ENCODE measurements at places on chromosomes 2 and 18.

DNA sequence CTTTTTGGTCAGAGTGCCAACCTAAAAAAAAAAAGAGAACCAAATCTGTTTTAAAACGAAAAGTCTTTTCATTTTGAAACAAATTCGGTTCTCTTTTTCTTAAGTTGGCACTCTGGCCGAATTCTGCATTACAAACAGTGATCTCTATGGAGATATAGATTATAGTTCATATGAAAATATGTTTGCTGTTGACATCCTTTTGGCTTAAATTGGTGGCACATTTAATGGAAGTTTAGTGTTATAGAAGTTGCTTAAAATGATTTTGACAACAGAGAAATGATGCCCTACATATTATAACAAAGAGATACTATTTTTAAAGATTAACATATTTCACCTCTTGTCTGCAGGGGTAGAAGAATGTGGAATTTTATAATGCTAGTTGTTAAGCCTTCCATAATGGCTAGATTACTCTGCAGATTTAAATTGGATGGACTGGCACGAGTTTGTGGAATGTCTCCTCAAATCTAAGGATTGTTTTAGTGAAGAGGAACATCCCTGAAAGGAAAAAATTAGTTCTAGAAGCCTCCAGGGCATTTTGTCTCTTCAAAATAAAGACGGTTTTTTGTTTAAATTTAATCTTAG, 222.9 kb upstream of the CDH2 start:
- no peak for DNase-seq

DNA sequence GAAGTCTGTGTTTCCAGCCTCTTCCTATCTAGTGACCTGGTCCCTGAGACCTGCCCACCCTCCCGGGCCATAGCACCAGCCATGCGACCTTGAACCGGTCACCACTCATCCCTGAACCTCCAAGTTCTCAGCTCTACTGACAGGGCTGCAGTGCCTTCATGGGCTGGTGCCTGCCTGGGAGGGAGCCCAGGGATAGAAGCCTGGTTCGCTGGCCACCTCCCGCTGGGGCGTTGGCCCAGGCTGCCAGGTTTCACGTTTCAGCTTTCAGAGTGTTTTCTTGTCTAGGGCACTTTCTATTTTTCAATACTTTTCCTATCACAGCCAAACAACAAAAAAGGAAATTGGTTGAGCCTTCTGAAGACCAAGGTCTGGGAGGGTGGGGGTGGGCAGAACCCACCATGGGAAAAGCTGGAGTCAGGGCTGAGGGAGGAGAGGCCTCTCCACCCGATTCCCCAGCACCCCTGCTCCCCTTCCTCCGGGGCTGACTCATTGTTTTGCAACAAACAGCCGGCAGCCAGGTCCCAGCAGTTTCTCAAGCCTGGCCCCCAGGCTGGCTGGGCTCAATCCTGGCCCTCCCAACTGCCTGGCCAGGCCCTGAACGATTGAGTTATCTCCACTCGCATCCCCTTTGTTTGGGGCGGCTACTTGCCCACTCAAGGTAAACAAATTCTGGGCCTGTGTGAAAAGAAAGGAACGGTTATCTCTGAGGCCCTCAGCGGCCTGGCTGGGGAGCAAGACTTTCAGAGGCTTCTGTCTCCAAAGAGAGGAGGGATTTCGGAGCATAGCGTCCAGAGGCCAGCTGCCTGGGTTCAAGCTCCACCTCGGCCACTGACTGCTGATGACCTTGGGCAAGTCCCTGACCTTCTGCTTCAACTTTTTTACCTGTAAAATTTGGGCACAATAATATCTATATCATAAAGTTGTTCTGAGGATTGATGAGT, 47.5 kb downstream of the ZFP36L2 start:
- no peak for DNase-seq

DNA sequence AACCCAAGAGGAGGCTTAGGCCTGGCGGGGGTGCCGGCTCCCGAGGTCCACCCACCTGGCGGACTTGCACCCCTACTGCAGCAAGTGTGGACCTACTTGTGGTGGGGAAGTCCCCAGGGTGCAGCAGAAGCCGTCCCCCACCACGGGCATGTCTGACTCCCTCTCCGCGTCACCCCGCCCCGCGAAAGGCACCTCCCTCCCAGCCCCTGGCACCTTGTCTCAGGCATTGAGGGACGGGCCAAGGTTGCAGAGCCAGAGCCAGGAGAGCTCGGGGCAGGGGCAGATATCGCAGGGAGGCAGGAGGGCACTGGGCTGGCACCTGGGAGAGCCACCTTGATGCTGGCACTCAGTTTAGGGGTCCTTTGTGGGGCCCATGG, 19.0 kb downstream of the CROCC2 start:
- no peak for DNase-seq

- DNase-seq, result no peak
These were observed 495.0 kb downstream of the DPP10 start for GRCh38 chr2:114937366-114937930.

DNA sequence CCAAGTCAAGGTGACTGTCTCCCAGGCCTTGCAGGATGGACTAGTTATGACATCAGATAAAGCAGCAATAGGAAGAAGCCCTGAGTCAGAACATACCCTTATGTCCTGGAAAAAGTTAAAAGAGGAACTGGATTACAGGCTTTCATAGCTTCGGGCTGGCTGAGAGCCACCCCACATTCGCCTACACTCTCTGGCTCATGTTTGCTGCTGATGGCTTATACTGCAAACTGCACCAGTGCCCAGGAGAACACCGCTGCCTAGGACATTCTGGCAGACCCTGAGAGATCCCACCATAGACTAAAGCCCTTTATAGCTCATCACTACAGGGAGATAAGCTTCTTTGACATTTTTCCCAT, 20.3 kb downstream of the SLC8A1 start:
- no peak for DNase-seq

DNA sequence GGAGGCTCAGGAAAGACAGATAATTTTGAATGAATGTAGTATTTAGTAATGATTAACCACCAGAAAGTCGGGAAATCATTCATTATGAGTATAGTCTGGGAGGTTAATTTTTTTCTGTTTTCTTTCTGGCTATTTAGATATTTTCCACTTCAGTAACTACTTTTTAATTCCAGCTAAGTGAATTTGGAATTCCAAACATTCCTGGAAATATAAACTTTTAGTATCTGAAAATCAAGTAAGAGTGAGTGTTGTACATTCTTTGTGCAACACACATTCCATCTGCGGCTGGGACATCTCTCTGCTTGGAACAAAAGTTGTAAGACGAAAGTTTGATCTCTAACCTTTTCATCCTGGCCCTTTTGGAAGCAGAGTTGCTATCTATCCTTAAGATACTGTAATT, 275.7 kb upstream of the SPRED2 start:
- no peak for DNase-seq

DNA sequence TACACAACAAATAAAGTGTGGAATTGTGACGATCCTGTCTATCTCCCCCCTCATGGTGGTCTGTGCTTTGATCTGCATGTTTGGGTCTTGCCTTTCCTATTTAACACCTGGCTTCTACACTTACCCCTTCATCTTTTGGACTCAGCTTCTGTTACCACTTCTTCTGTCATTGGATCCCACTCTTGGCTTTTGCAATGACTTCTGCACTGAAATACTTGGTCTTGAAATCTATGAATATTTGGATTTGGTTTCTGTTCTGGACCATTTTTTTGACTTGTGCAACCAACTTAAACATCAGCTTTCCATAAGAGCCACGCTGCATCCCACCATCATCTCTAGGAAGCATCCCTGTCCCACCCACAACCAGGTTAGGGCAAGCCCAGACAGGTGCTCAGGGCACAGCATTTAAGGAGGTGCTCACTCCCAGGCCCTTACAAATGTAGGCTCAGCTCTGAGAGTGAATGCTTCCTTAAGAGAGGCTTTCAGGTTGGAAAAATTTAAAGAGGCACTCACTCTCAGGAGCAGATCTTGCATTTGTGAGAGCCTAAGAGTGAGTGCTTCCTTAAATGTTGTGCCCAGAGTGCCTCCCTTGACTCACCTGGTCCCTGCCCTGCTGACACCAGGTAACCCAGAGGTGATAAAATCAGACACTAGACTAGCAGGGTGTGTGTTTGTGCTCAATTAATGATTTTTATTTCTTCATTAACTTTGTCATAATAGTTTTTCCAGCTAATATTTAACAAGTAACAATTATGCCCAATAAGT, 124.5 kb upstream of the SH3BP4 start:
- no peak for DNase-seq

DNA sequence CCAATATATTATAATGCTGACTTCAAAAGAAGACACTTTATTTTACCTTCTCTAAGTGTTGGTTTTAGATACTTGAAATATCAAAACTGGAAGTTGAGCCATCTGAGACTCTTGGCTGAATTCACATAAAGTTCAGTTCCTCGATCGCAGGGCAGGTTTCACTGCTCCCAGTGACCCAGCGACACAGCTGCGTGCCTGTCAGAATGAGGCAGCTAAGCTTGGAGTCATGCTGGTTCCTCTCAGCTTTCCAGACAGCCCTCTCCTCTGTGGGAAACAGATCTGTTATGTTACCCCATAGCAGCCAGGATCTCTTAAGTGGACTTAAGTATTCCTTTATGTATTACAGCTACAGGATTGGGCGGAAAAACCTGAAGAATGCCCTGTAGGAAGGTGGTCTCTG, 142.8 kb upstream of the ALPP start:
- DNase-seq, result no peak

DNA sequence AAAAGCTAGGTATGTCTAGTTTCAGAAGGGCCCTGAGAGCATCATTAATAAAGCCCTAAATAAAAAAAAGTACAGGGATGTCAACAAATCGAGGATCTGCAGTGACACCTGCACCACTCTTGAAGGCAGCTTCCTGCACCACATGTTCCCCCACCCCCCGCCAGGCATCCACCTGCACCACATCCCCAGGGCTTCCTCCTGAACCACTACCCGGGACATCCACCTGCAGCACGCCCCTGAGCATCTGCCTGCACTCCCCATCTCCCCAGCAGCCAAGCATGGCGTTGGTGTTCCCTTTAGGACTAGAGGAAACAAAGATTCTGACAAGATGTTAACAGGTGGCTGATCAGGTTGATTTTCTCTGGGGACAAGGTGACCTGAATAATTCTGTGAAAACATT, 55.2 kb downstream of the DLGAP1 start:
- no peak for DNase-seq

- DNase-seq, result no peak
These were observed 135.5 kb downstream of the GLI2 start for GRCh38 chr2:120871016-120871635.

GRCh38 chr18:79465392-79465991, 69.8 kb downstream of the NFATC1 start:
- DNase-seq, result no peak

DNA sequence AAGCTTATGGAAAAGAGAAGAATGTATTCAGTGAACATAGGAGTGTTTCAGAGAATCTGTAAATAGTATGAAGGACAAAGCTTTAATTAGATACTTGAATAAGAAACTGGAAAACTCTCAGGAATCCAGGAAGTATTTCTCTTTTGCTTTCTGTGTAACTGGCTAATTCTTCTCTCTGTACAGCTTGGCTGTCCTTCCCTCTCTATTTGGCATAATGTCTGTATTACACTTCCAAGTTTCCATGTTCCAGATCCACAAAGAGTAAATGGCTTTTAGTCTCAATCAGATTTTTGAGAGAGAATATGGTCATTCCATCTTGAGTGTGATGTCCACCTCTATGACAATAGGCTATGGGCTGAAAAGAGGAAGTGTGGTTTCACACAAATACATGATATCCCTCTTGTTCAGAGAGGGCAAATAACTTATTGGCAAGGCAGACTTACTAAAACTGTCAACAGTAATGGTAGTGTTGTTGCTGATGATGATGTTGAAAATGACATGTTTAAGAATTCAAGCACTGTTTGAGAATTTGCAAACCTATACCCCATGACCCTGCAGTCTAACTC, 129.2 kb upstream of the ERBB4 start:
- no peak for DNase-seq

DNA sequence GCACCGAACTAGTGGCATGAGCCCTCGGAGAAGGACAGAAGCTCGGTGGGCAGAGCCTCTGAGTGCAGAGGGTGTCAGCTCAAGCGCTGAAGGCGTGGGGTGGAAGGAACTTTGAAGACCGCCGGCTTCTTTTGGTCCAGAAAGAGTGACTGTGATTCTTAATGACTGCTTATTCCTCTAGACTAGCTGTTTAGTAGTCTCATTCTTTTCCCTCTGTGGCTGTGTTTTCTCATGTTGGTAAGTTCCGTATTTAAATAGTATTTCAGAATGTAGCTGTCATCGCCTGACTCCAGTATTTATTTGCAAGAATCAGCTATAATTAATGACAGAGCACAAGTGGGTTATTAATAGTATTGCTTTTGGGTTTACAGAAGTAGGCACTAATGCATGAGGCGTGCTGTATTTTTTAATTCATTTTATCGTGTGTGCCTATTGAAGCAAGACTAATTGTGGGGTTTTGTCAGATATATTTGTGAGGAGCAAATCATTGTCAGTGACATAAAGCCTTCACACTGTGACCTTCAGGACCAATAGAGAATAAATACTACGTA, 80.8 kb upstream of the NFATC1 start:
- DNase-seq, result no peak

Measured in activated T-cell treated with anti-CD3 and anti-CD28 coated beads for 48 hours (primary cell).